Left hindlimb (tissue), 1 donor: ENCODE measurements at places on chromosomes 6 and 20.

DNA sequence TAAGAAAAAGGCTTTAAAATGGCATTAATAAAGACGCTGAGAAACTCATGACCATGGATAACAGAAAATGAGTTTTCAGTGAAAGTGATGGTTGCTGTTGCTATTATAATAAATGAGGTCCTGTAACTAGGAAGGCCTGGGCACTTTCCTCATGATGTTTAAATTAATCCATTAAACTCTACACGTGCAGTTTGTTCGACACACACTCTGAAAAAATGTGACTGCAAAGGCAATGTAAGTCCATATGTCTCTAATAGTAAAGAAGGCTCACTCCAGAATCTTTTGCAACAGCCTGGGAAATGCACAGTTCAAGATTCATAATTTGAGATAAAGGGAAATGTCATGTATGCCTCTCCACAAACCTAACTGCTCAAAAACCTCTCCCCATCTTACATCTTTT, 153.4 kb downstream of the COL12A1 start:
- DNase-seq = no peak

DNA sequence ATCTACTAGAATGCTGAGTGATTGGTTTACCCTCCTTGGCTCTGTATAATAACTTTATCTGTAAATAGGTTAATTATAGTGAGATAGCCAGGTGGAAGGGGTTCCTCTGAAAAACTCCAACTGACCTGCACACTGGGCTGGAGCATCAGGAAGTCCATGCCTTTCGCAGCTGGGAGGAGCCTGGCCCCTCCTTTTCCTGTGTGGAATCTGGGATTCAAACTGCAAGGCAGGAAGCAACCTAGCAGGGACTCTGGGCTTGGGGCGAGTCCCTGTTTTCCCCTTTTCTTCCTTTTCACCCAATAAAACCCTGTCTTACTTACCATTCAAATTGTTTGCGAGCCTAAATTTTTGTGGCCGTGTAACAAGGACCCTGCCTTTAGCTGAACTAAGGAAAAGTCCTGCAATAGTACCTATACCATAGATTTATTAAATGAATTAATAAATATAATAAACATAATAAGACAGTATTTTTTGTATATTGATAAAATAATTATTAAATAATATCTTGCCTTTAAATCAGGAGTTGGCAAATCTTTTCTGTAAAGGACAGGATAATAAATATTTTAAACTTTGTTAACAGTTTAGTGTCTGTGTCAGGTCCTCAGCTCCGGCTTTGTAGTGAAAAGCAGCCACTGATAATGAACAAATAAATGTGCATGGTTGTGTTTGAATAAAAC, 406.2 kb upstream of the MMS22L start:
- no peak for DNase-seq

GRCh38 chr6:127641905-127642304, 64.9 kb downstream of the C6orf58 start:
- DNase-seq = no peak

GRCh38 chr6:14711056-14711703, 534.7 kb upstream of the JARID2 start:
- no peak for DNase-seq

GRCh38 chr6:37781788-37782187, 37.7 kb upstream of the ZFAND3 start:
- no peak for DNase-seq

DNA sequence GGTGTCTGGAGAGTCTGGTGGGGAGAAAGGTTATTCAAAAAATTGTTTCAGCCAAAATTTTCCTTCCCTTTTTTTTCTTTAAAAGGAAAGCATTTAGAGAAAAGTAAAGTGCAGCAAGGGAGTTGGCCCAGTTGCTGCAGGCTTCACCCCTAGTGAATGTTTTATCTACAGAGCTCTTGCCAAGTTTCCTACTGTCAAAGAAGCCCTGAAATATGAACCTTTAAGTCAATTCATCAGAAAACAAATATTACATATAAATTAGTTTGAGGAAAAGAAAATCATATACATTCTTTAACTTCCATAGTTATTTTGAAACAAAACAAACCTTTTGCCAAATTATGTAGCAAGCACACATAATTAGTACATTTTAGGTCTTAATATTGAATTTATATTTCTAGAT, 25.0 kb upstream of the HMGCLL1 start:
- no peak for DNase-seq

- DNase-seq = no peak
Observed at GRCh38 chr20:61516346-61517208, 264.5 kb downstream of the CDH4 start.

- DNase-seq = no peak
Observed at GRCh38 chr6:35662999-35663398, 25.7 kb downstream of the FKBP5 start.

GRCh38 chr20:45817376-45818194, 5.1 kb downstream of the UBE2C start:
- no peak for DNase-seq

GRCh38 chr6:158816329-158816728, 2.8 kb downstream of the EZR start:
- DNase-seq = no peak
